ENCODE measurements at places on chromosomes 7 and 10.
A peak's percentile ranks its signal among the peaks of the same experiment; 100 is the strongest.

GRCh38 chr10:24209432-24209771, 464 bp downstream of the KIAA1217 start:
- DNase-seq: no peak

DNA sequence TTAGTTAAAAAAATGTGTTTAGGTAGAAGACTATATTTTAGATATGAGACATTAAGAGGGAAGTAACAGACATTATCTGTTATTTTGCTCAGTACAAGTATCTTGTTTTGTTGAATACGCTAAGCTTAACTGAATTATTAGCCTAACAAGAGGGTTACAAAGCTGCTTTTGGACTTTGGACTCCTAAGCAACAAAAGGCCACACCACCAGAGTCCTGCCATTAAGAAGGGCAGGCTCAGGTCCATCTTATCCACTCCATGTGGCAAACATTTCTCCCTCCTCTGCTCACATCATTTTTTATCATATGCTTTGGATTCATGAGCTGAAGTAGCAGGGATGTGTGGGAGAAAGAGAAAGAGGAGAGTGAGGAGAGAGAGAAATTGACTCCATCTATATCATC, 33.5 kb downstream of the OSBPL3 start:
- no peak for DNase-seq

DNA sequence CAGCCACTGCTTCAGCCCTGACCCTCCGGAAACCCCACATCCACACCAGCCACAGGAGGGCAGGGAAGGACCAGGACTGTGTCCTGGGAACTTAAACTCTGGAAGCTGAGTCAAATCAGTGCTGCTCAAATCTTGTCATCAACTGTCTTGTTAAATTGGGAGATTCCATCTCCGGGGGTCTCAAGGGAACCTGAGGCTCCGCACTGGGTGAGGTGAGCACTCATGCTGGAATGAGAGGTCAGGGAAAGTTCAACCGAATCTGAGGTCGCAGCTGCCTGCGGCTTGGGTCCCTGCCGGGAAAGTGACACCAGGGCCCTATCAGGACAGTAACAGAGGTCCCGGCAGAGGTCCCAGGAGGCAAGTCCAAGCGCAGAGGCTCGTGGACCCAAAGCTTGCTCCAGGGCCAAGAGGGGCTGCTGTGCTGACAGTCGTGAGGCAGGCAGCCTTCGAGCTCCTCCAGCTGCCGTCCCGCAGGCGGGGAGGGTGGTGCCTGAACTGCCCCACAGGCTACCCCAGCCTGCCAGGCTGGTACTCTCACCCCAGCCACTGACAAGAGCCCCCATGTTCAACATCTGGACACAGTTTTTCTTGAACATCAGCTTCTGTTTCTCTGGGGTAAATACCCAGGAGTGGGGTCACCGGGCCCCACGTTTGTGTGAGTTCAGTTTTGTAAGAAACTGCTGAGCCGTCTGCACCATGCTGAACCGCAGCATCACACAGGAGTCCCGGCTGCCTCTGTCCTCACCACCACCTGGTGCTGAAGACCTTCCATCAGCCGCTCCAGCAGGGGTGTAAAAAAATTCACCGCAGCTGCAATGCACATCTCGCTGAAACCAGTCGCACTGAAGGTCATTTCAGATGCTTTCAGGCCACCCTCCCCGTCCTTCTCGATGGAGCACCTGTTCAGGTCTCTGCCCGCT, 101.0 kb downstream of the DIP2C start:
- no peak for DNase-seq

- no peak for DNase-seq
Measured at GRCh38 chr7:80225361-80225760, 90.7 kb downstream of the GNAI1 start.

DNA sequence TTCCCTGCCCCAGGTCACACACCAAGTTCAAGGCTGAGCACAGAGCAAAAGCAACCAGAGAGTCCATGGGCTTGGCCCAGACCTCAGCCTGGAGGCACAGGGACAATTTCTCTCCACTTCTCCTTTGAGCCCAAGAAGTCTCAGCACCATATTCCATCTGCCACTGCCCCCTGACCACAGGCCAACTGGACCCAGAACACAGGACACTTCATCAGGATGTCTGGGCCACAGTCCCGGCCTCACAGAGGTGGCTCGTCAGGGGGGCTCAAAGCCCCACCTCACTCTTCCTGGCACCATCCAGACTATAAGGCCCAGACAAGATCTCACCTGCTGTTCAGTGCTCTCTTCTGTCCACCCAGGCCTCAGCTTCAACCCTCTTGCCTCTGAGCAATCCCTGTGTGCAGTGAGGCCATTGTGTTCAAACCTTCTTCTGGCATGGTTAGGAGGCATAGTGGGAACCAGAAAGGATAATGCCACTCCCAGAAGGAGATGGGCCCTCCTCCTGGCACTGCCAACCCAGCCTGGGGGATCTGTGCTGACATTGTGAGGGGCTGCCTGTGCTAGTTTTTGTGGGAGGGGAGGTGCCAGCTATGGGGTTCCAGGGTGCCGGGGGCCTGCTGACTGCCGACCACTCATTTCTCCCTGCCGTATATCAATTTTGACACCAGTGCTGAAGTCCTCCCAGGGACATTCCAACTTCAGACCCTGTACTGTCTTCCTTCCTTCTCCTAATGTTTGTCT, 49.7 kb upstream of the ANTXRL start:
- no peak for DNase-seq

GRCh38 chr7:107725138-107725740, 18.7 kb upstream of the CBLL1 start:
- peak; percentile 24 for DNase-seq

DNA sequence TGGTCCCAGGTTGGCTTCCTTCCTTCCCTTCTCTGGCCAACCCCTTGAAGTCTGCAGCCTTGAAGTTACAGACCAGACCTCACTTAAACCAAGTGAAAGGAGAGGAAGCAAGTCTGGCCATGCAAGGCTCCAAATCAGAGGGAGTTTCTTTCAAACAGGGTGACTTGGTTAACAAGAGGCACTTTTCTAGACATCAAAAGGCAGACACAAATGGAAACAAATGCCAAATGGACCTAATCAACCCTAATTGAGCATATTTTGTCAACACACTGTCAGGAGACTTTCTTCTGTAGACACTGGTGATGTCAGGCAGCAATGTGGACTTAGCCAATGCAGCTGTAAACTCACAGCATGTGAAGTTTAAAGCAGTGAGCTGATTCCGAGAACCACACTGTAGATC, 282.7 kb upstream of the FZD8 start:
- no peak for DNase-seq

DNA sequence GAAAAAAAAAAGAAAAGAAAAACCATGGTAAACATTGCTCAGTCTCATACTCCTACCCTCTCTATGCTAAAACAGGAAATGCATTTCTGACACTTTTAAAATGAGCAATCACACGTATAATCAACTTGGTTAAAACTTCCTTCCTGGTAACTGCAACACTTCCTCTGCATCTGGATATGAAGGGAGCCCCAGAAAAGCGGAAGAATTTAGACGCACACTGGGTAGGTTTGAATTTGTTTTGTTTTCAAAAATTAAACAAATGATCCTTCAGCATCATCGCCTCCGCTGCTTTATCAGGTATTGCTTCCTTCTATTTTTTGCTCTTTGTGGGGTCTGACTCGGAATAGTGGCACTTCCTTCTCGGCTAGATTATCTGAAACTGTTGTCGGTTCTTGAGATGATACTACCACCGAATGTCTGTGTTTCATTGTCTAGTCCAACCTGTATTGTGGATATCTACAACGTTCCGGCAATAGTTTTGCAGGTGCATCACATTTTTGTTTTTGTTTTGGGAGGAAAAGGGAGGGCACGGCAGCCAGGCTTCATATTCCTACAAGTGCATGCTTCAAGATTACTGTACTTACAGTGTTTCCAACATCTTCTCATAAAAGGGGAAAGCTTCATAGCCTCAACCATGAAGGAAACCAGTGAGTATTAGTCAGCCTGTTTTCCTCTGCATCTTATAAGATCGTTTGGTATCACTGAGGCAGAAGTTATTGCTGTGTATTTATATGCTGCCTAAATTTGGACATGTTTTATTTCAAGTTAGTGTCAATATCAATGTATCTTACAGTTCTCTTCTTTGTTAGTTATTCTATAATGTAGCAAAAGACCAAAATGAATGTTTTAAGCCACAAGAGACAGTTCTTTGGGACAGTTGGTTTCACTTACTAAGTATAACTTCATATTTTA, at the start of gene PIK3CG:
PIK3CG (plus strand) TSS at position 153 of the 912 bp plus-strand sequence. CDS start 2,280 bp downstream, outside the sequence.
- DNase-seq: no peak

DNA sequence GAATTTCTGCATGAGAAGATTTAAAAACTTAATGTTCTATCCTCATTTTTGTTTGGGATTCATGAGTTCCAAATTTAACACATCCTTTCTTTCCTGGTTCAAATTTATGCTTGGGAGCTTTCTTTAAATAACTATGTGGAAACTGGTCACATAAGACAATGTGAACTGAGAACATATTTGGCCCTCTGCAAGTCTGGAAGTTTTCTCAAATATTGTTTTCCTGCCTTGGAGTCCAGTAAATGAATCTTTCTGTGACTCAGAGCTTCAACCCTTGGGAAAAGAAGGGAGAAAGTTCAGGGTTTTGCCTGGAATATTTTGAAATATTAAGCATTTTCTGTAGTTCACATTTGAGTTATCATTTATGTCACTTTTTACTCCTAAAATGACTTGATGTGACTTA, 559.0 kb upstream of the NRP1 start:
- no peak for DNase-seq

DNA sequence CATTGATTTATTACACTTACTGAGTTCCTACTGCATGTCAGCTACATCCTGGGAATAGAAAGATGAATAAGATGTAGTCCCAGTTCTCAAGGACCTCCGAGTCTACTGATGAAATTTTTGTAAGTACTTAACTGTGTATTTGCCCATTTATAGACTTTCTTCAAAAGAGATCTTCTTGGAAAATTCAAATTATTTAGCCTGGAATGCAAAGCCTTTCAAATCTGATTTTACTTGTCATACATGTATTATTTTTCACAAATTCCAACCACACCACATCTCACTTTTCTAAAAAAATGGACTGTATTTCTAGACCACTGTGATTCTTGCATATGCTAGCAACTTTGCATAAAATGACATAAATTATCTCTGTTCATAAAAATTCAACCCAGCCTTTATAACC, 581.3 kb downstream of the ATRNL1 start:
- DNase-seq: no peak

GRCh38 chr10:18545621-18546305, 105.6 kb downstream of the NSUN6 start:
- DNase-seq: no peak

- no peak for DNase-seq
Measured at GRCh38 chr10:27680691-27681605, 64.7 kb downstream of the MKX start.

- no peak for DNase-seq
Measured at GRCh38 chr7:25180946-25181345, 47.3 kb downstream of the NPVF start.

- DNase-seq: no peak
Measured at GRCh38 chr7:138032770-138033169, 30.9 kb upstream of the CREB3L2 start.

- DNase-seq: no peak
Measured at GRCh38 chr7:128110641-128111364, 79.6 kb upstream of the LRRC4 start.

DNA sequence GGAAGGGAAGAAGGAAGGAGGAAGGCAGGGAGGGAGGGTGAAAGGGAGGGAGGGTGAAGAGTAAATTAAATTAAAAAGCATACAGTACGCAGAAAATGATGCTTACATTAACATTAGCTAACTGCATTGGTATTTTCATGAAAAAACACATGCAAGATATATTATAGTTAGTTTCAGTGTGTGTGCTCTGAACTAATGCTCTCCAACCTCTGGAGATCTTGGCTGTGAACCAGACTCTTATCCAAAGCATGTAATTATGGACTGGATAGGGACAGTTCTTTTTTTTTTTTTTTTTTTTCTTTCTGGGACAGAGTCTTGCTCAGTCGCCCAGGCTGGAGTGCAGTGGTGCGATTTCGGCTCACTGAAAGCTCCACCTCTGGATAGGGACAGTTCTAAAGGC, 357.0 kb downstream of the FRMD4A start:
- DNase-seq: no peak

- no peak for DNase-seq
Measured at GRCh38 chr7:84394219-84394618, 199.6 kb upstream of the SEMA3A start.

GRCh38 chr10:29839826-29840515, 205.2 kb upstream of the SVIL start:
- DNase-seq: no peak

DNA sequence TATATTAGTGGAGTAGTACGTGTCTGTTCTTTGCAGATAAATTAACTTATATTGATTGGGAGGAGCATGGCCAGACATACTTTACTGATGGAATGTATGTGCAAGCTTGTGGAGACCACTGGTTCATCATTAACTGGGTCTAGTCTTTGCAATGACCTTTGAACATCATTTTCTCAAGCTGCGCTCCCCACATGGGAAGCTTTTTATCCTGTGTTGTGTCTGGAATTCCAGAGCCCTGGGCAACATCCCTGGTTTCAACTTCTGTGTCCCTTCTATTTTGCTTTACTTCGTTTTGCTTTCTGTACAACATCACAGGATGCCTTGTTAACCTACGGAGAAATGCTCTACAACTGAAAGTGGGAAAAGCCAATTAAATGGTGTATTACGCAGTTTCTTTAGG, 38.3 kb downstream of the MACROH2A2 start:
- no peak for DNase-seq

- no peak for DNase-seq
Measured at GRCh38 chr7:2231992-2232765, 566 bp downstream of the MAD1L1 start.

GRCh38 chr7:101319401-101319800, 2.2 kb downstream of the IFT22 start:
- DNase-seq: no peak

DNA sequence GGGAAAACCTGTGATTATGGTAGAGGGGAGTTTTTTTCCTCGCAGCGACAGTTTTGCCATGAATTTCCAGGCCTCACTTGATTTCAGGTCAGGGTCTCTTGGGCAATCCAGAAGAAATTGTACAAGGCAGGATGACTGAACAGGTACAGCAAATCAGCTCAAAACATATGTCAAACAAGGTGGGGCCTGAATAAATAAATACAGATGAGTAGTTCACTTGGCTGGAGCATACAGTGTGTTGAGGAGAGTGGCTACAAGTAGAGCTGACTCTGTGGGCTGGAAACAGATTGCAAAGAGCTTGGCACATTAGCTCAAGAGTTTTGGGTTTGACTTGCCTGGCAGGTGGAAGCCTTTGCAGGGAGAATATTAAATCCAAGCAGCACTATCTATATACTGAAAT, 15.0 kb downstream of the GIMAP8 start:
- no peak for DNase-seq

DNA sequence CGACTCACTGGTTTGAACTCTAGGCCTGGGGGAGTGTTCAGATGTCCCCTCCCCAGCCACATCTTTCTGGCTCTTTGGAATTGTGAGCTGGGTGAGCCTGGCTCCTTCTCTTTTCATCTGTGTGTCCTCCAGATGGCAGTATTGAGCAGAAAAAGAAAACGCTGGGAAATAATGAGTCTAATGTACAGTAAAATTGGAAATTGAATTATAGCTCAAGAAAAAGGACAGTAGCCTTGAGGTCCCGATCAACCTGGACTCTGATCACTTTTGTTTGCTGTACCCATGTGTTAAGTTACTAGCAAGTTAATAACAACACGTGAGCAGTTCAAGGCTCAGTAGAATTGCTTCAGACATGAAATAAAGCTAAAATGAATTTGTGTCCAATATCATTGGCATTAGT, 77.9 kb downstream of the SNX10 start:
- DNase-seq: no peak

GRCh38 chr7:79998363-79998762, 136.3 kb upstream of the GNAI1 start:
- no peak for DNase-seq

GRCh38 chr7:156458011-156458410, 182.6 kb upstream of the RNF32 start:
- DNase-seq: no peak

GRCh38 chr10:17229016-17229716, 1.1 kb downstream of the VIM start:
- DNase-seq: peak; percentile 58

All from stimulated activated CD8-positive, alpha-beta memory T cell treated with anti-CD3 and anti-CD28 coated beads, Interleukin-15, amount 100 ng/mL, for 1 hour (primary cell).